ENCODE measurements at places on chromosomes 16 and 17. TPM values are rescaled to one million over a fixed set of nuclear protein-coding genes. Genes with fewer than 3 reads are reported as not detected.

NLRC3 gene
- total RNA-seq, result 0.17 TPM

GPR179 gene
- total RNA-seq, result under 0.01 TPM

HELZ gene
- 28.1 TPM for total RNA-seq

SP6 gene
- not detected for total RNA-seq

CRHR1 gene
- not detected for total RNA-seq

SLC47A1 gene
- total RNA-seq, result 0.26 TPM

PLEKHH3 gene
- total RNA-seq, result 24.6 TPM

SCGB1C2 gene
- total RNA-seq, result not detected

ZG16 gene
- not detected for total RNA-seq

OMG gene
- 26.8 TPM for total RNA-seq

WNK4 gene
- total RNA-seq, result under 0.01 TPM

CIAO2B gene
- 217 TPM for total RNA-seq

Measured in fibroblast of lung (primary cell).